ENCODE measurements at places on chromosomes 12 and 14.

GRCh38 chr14:87323191-87323590, 669.8 kb downstream of the GALC start:
- no peak for DNase-seq

DNA sequence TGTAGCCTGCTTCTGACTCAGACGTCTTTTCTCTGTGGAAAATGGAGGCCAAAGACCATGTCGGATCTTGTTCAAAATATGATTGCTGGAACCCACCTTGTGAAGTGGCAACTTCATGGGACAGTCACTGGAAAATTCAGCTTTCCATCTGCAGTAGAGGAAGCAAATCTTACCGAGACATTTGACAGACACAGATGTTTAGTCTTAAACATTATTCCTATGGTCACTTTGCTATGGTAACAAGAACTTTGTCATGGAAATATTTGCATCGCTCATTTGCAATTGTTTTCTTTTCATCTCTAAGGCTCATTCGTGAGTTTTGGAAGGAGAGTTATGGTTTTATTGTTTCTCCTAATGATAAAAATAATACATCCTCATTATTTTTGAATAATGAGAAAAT, 98.3 kb upstream of the HIF1A start:
- DNase-seq: no peak

DNA sequence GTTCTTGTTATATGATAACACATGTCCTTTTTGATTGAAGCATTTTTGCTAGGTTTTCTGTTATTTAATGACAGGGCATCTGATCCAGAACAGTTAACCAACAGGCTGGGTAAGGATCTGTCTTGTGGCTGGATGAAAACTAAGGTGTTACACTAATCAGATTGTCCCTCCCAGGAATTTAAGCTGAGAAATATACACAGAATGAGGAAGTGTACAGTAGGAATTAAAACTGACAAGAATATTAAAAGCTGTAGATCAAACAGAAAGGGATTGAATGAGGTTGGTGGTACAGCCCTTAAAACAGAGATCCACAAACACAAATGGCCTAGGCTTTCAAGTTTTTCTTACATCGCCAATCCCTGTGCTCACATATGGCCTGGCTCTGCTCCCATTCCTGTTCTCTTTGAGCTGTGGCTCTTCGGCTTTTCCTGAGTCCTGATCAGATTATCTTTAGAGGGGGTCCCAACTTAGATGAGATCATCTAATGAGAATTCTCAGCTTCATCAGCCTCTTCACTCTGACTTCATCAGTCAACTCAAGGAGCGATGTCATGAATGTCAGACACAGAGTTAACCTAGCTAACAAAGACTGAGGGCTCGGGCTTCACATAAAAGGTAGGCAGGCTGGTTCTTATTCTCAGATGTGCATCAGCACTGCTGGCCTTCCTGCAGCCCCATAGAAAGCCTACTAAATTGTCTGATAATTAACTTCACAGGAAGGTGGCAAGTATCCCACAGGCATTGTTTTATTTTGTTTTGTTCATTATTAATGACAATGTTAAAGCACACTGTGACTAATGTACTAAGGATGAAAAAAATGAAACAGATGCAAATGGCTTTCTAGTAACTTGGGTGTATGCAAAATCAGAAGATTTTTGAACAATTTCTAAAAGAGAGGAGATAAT, 11.4 kb downstream of the PYGL start:
- DNase-seq: no peak

DNA sequence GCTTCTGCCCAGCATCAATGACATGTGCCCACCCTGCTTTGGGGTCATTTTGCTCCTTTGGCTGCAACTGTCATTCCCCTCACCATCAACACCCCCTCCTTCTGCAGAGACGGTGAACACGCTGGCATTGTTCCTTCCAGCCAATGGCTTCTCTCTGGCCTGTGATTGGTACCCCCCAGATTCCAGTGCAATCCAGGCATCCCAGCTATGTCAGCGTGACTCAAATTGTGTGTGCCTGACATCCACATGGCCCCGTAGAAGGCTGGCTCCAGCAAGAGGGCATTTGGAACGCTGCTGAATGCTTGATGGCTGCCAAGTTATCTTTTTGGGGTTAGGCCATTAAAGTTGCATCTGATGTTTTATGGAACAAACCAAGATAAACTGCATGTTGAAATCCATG, 21.0 kb upstream of the CCND2 start:
- no peak for DNase-seq

GRCh38 chr14:99042381-99043266, 229.4 kb downstream of the BCL11B start:
- no peak for DNase-seq

DNA sequence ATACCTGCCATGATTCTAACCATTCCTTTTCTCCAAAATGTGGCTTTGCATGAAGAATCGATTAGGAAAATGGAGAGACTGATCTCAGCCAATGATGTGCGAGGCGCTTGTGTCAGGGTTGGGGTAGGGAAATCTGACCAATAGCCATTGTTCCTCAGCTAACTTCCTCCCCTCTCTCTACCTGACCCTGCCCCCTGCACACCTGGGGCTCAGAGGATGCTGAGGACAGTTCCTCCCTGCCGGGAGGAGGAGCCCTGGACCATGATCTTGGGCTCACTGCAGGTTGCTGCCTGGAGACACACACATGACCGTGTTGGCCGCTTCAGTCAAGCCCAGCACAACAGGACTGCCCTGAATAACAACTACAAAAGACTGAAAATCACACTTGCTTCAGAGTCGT, 119.8 kb upstream of the SFSWAP start:
- DNase-seq: no peak

- no peak for DNase-seq
These were observed 81.0 kb downstream of the DUSP16 start for GRCh38 chr12:12481631-12482030.

DNA sequence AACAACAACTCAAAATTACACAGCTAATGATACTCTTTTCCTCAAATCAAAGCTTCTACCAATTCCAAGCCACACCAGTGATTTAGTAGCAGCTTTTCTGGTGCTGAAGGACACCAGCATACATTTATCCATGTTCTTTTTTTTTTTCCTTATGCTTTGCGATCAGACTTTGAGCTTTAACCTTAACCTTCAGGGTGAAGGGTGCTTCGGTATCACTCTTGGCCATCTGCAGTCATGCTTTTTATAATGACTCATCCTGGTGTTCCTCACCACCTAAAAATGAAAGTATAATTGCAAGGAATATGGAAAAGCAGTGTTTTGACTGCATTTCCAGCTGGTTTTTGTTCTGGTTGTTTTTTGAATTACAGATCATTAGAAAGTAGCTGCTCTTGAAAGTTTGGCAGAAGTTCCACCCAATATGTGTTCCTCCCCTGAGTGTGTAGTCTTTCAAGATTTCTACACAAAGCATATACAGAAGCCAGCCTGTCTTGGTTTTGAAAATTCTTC, 1.3 kb upstream of the SLC41A2 start:
- DNase-seq: no peak

DNA sequence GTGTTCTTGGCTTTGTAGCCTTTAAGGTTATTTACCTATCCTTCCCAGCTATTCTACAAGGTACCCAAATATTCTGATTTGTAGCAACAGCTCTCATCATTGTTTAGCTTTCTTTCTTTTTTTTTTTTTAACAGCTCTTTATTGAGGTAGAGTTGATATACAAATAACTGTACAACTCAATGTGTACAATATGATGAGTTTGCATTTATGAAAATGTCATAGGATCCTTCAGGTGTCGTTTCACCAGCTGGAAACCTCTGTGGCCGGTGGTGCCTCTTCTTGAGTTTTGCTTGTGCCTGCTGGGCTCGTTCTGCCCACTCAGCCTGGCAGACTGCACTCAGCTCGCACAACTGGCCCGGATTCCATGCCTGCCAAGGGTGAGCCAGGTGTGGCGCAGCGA, 26.9 kb upstream of the TBPL2 start:
- DNase-seq: no peak

- no peak for DNase-seq
These were observed 86.1 kb downstream of the B4GALNT3 start for GRCh38 chr12:545835-546234.

DNA sequence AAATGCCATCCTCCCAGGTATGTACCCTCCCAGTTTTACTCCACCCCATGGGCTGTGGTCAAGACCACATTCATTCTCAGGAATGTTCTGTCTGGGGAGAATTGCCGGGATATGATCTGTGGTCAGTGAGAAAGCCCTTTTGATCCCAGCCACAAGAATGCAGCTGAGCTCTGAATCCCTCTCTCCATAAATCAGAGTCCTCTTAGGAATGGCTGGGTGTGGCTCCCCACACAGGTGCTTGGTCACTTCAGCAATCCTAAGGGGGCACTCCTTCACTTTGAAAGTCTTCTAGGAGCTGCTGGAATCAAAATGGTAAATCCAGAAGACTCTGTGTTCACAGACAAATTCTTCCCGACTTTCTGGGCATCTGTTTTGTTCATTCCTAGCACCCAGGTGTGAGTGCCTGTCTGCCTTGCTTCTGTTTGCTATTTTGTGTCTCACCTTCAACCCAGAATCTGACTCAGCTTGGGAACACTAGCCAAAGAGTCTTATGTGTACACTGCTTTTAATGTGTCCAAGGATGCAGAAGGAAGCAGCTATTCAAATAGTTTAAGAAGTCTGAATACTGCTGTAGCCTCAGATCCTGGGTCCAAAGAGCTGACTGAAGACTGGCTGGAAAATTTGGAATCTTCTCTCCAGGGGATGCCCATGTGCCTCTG, 144.6 kb upstream of the CDKN3 start:
- DNase-seq: no peak

- no peak for DNase-seq
These were observed 571.5 kb upstream of the FBXO33 start for GRCh38 chr14:40003773-40004172.

DNA sequence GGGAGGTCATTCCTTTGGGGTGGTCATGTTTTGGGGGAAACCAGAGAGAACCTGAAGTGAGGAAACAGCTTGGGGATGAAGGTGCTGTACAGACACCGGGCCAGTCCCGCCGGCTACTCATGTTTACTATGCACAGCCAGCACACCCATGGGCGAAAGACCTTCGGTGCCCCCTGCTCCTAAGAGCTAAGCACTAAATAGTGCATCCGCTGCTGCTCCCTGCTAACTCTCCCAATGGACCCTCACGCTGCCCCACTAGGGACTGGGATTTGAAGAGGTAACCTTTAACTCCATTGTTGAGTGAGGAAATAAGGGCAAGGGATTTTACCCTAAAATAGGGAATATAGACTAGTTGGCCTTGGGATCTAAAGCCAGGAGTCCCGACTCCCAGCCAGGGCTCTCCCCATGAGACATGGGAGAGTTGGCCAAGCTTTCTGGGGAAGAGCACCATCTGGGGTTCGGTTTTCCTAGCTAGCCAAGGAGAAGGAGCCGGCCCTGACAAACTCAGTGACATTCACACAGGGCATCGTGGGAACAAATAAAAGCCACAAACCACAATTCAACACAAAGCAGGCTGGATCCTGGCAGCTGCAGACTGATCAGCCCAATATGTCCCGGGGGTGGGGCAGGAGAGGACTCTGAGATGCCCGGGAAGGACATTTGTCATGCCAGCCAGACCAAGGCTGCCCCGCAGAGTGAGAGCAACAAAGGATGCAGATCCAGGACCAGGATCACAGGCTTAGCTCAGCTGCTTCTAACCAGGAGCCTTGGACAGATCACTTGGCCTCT, 91.7 kb downstream of the SINHCAF start:
- no peak for DNase-seq

- DNase-seq: no peak
These were observed at the start of gene LTB4R for GRCh38 chr14:24310646-24311604. Gene LTB4R (plus strand): TSS chr14:24311502. CDS start chr14:24315652, 4,150 bp downstream.

- DNase-seq: no peak
These were observed 28.6 kb downstream of the SOAT2 start for GRCh38 chr12:53131844-53132243.

DNA sequence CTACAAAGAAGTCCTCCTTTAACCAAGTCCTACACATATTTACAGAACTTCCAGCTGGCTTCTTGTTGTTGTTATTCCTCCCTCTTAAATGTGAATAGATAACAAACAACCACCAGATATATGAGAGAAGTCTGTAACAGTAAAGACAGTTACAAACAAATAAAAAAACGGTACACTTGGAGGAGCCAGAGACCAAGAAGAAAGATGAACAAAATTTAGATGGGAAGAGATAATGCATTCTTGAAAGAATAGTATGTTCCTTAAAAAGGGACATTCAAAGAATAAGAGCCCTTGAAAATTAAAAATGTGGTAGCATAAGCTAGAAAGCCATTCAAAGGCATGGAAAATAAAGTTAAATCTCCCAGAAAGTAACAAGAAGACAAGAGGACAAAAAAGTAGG, 25.9 kb downstream of the SLCO1A2 start:
- DNase-seq: no peak

DNA sequence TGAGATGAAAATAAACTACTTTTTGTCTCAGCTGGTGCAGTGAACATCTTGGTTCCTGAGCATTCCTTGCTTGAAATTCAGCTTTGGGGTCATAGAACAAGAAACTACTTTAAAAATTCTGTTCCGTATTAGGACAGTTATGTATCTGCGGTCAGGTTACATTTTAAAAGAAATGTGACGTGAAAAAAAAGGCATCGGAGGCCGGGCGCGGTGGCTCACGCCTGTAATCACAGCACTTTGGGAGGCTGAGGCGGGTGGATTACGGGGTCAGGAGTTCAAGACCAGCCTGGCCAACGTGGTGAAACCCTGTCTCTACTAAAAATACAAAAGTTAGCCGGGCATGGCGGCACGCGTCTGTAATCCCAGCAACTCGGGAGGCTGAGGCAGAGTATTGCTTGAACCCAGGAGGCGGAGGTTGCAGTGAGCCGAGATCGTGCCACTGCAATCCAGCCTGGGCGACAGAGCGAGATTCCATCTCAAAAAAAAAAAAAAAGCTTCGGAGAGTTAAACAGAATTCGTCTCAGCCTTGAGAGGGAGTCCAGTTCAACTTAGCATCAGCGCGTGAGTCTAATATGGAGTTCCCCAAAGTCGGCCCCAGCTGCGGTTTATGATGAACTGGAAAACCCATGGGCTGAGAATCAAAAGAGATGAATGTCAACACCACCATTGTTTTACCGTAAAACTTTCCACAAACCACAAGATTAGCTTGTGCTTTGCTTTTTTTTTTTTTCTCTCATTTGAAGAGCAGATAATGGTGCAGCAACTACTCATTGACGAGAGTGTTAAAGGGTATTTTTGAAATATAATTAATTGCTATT, 2.1 kb upstream of the SLC2A13 start:
- DNase-seq: no peak

DNA sequence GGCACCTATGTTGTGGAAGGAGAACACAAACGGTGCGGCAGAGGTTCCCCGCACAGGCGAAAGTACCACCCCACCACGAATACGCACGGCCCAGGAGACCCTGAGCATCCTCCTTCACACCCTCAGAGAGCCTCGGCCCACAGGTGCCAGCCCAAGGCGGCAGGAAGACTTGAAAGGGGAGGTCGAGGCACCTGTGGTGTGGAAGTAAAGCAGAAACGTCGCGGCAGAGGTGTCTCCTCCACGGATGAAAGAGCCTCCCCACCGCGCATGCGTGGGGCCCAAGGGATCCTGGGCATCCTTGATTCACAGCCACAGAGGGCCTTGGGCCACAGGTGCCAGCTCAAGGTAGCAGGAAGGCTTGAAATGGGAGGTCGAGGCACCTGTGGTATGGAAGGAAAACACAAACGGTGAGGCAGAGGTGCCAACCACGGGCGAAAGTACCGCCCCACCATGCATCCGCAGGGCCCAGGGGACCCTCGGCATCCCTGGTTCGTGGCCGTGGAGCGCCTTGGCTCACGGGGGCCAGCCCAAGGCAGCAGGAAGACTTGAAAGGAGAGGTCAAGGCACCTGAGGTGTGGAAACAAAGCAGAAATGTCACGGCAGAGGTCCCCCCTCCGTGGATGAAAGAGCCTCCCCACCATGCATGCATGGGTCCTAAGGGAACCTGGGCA, 380.1 kb downstream of the ALG10 start:
- no peak for DNase-seq
